Spleen (tissue), 13 donors: ENCODE measurements at places on chromosomes 4 and X.
A peak's percentile ranks its signal among the peaks of the same experiment; 100 is the strongest.

DNA sequence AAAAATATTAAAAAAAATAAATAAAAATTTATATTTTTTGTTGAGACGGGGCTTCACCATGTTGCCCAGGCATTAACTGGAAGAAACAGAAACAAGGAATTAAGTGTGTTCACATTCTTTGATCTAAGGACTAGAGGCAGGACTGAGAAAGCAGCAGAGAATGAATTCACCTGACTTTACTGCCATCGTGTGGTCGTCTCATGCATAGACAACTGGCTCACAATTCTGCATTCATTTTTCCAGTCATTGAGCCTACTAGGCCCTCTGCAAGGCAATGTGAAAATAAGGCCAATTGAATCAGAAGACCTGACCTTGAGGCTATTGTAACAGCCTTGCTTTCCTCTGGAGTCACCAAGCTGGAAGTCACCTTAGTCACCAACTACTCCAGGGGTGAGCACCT lies 37.4 kb downstream of the LHFPL1 start:
- DNase-seq: no peak

- no peak for DNase-seq
These were observed 566.3 kb downstream of the IL15 start for GRCh38 chr4:142202404-142203332.

- peak; percentile 98 for DNase-seq
These were observed 714 bp downstream of the USP11 start for GRCh38 chrX:47233333-47234113.

DNA sequence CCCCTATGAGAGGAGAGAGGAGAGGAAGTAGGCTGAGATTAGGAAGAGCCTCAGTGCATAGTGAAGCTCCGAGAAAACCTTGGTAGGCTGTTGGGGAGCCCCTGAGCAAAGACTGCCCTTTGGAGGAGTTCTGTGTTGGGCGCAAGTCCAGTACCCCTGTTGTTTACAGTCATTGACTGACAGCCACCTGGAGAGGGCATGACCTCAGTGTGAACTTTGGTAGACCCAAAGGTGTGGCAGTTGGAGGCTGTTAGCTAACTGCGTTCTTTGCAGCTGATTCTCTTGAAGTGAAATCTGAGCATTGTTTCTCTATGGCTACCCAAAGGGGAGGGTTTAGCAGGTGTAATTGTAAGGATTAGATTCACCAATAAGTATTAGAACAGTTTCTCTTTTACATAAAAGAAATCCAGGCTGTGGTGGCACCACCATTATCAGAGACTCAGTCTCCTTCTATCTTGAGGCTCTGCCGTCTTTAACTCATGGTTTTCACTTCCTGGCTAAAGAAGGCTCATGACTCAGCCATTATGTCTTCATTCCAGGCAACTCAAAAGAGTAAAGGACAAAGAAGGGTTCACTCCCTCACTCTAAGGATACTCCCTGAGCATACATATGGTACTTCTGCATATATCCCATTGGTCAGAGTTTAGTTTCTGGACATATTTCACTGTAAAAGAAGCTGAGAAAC lies 33.4 kb downstream of the ANXA3 start:
- no peak for DNase-seq

DNA sequence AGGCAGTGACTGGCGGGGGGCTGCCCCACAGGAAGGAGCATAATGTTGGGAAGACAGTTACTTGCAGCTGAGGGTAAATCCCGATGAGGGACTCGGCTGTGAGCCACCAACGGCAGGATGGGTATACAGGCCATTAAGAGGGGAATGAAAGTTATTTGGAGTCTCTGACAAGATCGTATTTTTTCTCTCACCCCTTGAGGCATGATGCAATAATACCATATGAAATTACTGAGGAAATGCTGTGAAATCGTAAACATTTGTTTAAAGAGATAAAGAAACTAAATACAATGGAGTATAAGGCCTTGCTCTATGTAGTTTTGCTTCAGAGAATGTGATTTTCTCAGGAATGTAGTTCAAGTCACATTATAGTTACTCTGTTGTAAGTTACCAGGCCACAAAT lies 12.7 kb downstream of the IL1RAPL1 start:
- no peak for DNase-seq

DNA sequence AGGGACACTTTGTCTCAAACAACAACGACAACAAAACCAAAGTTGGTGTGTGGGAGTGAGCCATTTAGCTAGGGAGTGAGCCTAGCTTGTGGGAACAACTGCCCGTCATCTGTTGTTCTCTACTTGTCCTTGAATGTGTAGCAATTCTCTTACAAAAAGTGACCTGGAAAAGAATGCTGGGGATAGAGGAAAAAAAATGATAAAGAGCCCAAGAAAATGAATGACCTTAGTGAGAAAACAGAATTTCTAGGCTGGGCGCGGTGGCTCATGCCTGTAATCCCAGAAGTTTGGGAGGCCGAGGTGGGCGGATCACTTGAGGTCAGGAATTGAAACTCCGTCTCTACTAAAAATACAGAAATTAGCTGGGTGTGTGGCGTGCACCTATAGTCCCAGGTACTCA lies 19.6 kb downstream of the SEPTIN6 start:
- no peak for DNase-seq

- no peak for DNase-seq
These were observed 46.6 kb downstream of the CD40LG start for GRCh38 chrX:136694431-136695087.

- DNase-seq: no peak
These were observed 167.6 kb downstream of the ARHGAP10 start for GRCh38 chr4:147899512-147899911.

DNA sequence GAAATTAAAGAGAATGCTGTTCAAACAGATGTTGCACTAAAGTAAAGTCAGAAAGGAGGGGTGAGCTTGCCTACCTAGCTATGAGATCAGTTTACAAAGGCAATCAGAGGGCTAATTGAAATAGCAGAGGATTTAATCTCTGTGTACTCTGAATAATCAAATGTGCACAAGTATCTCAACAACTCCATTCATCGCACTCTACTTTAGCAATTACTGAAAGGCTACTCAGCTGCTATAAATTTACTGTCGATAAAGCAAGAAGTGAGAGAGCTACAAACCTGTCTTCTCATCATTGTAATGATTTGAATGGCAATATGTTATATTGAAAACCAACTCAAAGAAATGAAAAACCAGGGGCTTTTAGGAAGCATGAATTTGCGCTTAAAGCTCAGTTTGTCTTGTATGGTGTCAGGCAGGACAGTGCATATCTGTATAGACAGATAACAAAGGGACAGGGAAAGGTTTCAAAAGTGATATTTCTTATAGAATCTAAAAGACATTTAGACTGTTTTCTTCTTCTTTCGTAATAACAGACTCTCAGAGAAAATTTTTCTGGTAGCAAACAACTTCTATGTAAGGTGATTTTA lies 34.8 kb downstream of the GC start:
- DNase-seq: no peak

- no peak for DNase-seq
These were observed 722.5 kb upstream of the PRKX start for GRCh38 chrX:4435905-4436304.

GRCh38 chr4:186927624-186928023 lies 204.0 kb upstream of the FAT1 start:
- no peak for DNase-seq
